Hematopoietic multipotent progenitor cell treated with erythropoietin and hydrocortisone succinate and interleukin-3 and kit ligand, for 15 days (in vitro differentiated cells): ENCODE measurements at places on chromosomes 2 and 18.
A peak's percentile ranks its signal among the peaks of the same experiment; 100 is the strongest.

DNA sequence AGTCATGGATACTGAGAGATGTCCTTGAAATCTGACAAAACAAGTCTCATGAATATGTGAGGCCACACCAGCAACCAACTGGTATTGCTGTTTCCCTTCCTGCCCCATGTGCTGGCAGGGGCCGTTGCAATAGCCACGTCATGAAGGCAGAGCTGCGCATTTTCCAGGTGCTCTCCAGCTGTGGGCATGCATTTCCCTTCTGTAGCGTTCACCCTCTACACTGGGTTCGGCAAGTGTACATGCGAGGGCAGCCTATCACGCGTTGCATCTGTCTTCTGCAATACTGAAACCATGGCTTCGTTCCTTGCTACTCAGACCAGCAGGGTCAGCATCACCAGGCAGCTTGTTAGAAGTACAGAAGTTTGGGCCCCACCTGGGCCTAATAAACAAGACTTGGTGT lies 17.4 kb downstream of the ARL4C start:
- no peak for DNase-seq

GRCh38 chr18:44699572-44700261 lies 19.0 kb downstream of the SETBP1 start:
- no peak for DNase-seq

- DNase-seq: no peak
Observed at GRCh38 chr2:219959471-219959870, 332.0 kb downstream of the SLC4A3 start.

GRCh38 chr2:236852977-236853374 lies 232.7 kb upstream of the COPS8 start:
- no peak for DNase-seq

- no peak for DNase-seq
Observed at GRCh38 chr2:105611811-105612424, 132.8 kb upstream of the NCK2 start.

- DNase-seq: no peak
Observed at GRCh38 chr2:54672590-54673456, 50.6 kb upstream of the EML6 start.

- DNase-seq: no peak
Observed at GRCh38 chr18:14943967-14944636, 196.1 kb downstream of the ANKRD30B start.

GRCh38 chr2:152694161-152694661 lies 23.1 kb downstream of the PRPF40A start:
- DNase-seq: peak; percentile 61

- no peak for DNase-seq
Observed at GRCh38 chr2:49948091-49948490, 793.8 kb upstream of the FSHR start.

- peak; percentile 1 for DNase-seq
Observed at GRCh38 chr2:38733300-38733971, 17.7 kb downstream of the SRSF7 start.

DNA sequence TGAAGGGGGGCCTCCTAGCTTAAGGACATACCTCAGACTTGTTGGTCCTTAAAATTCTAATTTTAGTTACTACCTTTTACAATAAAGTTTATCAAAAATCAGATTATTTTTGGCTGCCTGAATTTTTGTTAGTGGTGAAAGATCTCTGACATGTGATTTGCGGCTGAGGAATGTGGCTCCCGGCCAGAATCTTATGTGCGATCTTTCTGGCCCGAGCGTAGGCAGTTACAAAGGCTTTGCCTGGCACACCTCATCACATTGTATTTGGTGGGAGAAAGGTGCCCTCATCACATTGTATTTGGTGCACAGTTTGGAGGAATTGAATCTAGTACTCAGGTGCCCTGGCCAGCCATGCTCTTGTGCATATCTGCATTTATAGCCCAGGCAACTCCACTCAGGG lies 289.1 kb downstream of the GULP1 start:
- no peak for DNase-seq

- DNase-seq: no peak
Observed at GRCh38 chr2:101684313-101684712, 13.2 kb upstream of the MAP4K4 start.

DNA sequence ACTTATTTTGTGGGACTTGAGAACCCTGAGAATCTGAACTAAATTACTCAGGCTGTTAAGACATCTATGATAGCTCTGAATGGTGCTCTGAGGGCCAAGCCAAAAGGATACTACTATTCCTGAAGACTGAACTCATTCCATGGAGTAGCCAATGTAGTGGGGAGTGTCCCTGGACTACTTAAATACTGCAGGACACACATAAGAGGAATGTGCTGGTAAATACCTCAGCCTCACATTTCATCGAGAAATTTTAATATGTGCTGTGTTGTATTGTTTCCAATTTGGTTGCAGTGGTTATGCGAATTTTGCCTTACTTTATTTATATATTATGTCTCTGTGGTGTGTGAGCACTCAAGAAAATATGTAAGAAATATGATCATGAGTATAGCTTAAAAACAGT lies 264.4 kb upstream of the FIGN start:
- DNase-seq: no peak

GRCh38 chr2:121536850-121537557 lies 6.3 kb downstream of the RNU4ATAC start:
- no peak for DNase-seq

DNA sequence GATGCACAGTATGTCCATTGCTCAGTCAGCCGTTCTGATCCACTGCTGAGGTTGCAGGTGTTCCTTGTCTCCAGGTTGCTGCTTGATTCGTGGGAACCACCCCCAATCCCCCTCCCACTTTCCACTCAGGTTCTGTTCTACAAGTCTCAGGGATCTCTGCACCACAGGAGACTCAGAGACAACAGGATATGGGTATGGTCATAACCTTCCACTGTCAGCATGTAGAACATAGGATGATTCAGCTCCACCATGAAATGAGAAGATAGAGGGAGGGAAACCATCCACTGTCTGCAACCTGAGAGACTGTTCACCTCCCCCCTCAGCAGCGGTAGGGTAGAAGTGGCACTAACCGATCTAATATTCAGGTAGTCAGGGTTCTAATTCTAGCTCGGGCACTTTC lies 19.0 kb upstream of the KLF7 start:
- DNase-seq: no peak

GRCh38 chr18:38421872-38422615 lies 856.4 kb upstream of the CELF4 start:
- DNase-seq: no peak
